Occipital lobe (tissue), 3 donors: ENCODE measurements at places on chromosomes 2 and 18.

DNA sequence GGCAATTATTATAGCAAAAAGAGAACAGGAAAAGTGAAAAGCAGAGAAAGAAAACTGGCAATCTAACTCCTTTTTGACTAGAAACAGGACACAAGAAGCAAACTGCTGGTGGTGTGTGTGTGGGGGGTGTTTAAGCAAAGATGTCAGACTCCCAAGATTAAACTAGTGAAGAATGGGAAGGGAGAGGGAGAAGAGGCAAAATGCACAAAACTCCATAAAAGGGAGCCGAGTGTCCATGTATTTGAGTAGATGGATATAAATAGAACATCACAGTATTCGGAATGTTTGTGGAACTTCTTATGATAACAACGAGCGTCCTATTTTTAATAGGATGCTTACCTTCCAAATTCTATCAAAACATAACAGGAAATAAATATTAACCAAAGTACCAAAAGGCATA is 179.8 kb upstream of the TRIB2 start:
- no peak for DNase-seq

DNA sequence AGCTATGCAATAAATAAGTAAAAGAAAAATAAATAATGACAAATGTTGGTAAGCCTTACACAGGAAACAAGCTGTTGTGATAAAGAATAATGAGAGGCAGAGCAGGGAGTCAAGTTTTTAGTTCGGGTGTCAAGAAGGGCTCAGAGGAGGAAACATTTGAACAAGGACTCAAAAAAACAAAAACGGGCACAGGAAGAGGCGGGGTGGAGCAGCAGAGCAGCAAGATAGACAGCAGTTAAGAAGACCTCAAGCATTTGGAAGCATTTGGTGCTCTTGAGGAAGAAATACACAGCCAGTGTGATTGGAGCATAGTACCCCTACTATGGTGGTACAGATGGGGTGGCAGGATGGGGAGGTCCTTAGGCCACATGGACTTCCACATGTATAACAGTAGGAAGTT is 2.8 kb downstream of the TMEM169 start:
- DNase-seq: no peak

GRCh38 chr2:160238392-160238791 is 38.3 kb upstream of the ITGB6 start:
- no peak for DNase-seq

DNA sequence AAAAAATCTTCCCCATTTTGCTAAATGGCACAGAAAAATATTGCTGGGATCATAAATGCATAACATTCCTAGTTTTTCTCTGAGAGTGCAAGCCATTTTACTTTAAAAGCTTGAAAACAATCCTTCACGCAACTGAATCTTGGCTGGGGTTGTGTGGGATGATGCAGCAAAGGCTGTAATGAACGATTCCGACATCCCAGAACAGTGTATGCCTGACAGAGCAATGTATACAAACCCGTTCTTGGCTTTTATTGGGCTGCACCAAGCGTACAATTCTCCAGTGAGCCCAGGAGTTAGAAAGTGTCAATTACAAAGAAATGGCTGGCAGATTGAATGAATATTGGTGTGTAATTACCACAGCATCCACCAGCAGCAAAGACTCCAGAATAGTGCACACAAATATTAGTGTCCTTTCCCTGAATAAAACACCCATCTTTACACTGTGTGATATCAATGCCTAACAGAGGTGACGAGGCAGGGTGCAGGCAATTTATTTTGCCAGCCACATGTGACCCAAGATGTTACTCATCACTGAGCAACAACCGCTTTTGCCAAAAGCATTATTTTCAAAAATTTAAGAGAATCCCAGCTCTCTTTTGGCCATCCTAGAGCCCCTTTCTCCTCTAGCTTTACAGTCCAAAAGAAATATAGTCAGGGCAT is 578.6 kb upstream of the CHAC2 start:
- DNase-seq: no peak

GRCh38 chr2:190088917-190089316 is 26.4 kb upstream of the MSTN start:
- DNase-seq: peak; percentile 1

DNA sequence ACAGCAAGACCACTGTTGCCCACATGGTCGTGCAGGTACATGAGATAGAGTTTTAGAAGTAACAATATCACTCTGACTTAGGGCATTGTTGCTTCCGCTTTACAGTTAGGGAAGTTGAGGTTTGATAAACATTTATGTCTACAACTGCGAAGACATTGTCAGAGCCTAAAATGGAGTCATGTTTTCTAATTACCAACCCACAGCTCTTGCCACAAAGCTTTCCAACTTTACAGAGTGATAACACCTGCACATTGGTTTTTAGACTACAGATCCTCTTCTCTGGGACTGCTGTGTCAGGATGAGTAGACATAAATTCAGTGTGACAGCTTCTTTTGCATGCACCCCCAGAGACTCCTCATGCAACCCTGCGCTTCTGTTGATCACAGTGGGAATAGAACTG is 119.0 kb downstream of the FEZ2 start:
- DNase-seq: no peak

GRCh38 chr2:239640210-239640609 is 239.4 kb upstream of the HDAC4 start:
- DNase-seq: no peak
